ENCODE measurements at places on chromosomes 5 and 9.
A peak's percentile ranks its signal among the peaks of the same experiment; 100 is the strongest.

- DNase-seq, result no peak
Observed at GRCh38 chr5:134413046-134413445, 1.4 kb upstream of the CDKN2AIPNL start.

GRCh38 chr5:1315709-1316587, 21.1 kb upstream of the TERT start:
- no peak for DNase-seq

DNA sequence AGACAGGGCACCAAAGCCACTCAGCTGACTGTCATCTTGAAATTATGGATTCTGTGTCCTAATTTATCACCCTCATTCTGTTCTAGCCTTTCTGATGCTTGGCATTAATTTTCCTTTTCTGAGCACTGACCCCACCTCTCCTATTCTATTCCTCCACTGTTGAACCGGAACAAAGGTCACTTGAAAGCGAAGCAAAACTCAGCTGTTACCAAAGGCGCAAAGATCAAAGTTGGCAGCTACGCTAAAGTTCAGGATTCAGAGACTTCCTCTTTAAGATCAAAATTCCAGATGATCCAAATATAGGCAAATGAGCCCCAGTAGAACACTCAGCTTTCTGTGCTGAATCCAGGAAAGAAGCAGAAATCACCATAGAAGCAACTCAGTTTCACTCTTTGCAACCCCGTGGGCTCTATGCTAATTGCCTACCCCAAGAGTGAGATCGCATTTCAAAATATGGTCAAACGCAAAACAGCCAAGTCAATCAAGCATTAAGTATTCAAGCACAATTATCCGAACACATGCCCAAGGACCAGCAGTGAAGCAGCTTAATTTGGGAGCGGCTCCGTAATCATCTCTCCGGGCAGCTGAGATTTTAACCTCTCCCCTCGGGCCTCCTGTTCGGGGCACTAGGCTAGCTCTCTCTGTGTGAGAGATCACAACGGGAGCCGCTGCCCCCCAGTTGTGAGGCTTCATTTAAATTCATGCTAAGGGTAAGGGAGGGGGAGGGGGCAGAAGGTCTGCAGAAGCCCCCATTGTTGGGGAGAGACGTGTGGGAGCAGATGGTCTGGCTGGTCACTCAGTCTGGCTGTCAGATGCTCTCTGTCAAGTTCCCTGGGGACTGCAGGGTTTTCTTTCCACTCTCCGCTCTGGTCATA, 288.6 kb downstream of the ELAVL2 start:
- peak; percentile 93 for DNase-seq

DNA sequence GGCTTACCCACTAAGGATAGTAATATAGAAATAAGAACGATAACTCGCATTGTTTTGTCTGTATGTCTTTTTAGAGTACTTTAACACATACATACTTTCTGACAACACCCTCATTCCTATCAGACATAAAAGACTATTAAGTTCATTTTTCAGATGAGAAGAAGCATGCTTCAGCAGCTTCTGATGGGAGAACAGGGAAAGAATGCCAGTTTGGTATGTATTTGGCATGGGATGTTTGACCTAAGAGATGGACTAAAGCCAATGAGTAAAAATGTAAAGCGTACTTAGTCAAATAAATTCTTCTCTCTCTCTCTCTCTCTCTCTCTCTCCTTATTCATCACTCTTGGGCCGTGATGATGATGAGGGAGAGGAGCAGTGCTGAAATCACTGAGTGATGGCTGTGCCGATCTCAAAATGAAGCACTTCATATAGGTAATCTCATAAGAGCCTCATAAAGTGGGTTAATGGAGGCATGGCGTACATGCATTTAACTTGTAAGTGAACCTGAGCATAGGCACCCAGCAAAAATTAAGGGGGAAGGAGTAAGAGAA, 71.5 kb downstream of the SLIT3 start:
- no peak for DNase-seq

GRCh38 chr9:82996941-82997340, 66.0 kb downstream of the RASEF start:
- no peak for DNase-seq

DNA sequence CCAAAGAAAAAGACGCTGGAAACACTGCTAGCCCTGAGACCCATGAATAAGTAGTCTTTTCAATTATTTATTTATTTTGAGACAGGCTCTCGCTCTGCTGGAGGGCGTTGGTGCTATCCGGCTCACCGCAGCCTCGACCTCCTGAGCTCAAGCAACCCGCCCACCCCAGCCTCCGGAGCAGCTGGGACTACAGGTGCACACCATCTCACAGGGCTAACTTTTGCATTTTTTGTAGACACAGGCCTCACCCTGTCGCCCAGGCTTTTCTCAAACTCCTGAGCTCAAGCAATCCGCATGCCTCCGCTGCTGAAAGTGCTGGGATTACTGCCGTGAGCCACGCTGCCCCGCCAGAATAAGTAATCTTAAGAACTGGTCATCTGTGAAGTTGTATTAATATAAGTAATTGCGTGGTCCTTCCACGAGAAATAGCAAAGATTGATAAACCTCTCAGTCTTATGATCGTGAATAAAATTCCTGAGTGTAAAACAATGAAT, 1.6 kb downstream of the ANXA2R start:
- no peak for DNase-seq
